ENCODE measurements at places on chromosomes 11 and 22.
A peak's percentile ranks its signal among the peaks of the same experiment; 100 is the strongest.

DNA sequence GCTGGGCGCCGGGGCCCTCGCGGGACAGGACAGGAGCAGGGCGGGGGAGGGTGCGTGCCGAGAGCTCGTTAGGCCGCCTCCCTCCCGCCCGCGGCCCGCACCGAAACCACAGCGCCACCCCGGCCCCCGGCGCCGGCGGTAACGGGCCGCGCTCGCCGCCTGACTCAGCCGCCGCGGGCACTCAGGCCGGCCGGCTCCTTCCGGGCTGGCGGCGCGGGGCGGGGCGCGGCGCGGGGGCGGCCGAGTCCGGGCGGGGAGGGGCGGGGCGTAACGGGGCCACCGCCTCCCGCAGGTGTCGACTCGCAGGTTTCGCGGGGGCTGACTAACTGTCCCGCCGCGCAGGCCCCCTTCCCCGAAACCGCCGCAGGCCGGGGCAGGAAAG is at the start of gene AP5B1:
AP5B1 (minus strand) TSS at position 207 of the 382 bp plus-strand sequence. CDS start 385 bp downstream, outside the sequence.
- peak; percentile 79 for DNase-seq

GRCh38 chr11:28836285-28837081 is 728.3 kb downstream of the METTL15 start:
- DNase-seq, result no peak

DNA sequence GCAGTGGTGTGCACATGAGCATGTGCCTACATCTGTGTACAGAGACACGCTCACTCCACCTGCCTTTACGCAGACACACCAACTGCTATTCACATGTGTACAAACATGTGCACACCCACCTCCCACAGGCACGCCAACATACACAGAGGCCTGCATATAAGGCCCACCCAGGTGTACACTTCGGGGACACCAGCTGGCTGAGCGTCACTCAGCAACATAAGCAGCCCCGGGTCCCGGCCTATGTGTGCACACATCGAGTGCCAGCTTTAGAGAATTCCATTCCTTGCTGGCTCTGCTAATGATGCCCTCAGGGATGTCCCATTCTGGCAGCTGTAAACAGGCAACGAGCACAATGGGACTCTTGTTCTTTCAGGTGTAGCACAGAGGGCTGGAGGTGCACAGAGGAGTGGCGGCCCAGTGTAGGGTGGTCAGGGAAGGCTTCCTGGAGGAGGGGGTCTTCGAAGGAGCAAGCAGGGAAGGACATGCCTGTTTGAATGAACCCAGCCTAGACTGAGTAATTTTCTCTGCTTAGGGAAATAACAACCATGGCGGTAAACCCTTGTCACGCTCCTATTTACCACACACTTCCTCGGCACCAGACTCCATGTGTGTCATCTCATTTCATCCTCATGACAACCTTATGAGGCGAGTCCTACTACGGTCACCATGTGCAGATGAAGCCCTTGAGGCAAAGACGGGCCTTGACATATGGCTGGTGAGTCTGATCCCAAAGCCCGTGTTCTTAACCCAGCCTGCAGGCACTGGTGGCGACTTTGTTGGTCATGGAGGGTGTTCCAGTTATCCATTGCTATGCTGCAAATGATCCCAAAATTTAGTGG is 35.1 kb downstream of the RPL3 start:
- no peak for DNase-seq

- no peak for DNase-seq
Measured at GRCh38 chr11:100629671-100630070, 57.4 kb upstream of the ARHGAP42 start.

- no peak for DNase-seq
Measured at GRCh38 chr11:78030429-78031325, 7.6 kb upstream of the KCTD14 start.

- peak; percentile 70 for DNase-seq
Measured at GRCh38 chr11:8593935-8594909, at the start of gene STK33. TSS of gene STK33 (minus strand) at chr11:8594228. CDS start at chr11:8474905, 119,323 bp downstream.

- no peak for DNase-seq
Measured at GRCh38 chr22:30752771-30753170, 58.1 kb downstream of the OSBP2 start.

DNA sequence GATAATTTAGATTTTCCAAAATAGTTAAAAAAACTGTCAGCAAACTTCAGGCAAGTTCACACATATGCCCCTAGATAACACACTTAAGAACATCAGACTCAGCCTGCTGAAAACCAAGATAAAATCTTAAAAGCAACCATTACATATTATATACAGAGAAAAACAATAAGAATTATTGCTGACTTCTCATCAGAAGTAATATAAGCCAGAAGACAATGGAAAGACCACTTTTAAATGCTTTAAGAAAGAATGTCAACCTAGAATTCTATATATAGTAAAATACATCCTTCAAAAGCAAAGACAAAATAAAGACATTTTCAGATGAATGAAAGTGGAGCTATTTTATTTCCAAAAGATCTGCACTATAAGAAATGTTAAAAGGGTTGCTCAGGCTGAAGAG is 37.8 kb upstream of the SC5D start:
- DNase-seq, result no peak

GRCh38 chr11:131495423-131495822 is 125.0 kb downstream of the NTM start:
- no peak for DNase-seq

Data from stimulated activated naive CD8-positive, alpha-beta T cell treated with anti-CD3 and anti-CD28 coated beads, Interleukin-15, amount 100 ng/mL, for 72 hours (primary cell).